ENCODE measurements at places on chromosomes 5 and 9.

- no peak for DNase-seq
These were observed 73.9 kb upstream of the EFNA5 start for GRCh38 chr5:107744418-107745330.

- no peak for DNase-seq
These were observed 52.6 kb upstream of the TNFAIP8 start for GRCh38 chr5:119302916-119303897.

- DNase-seq: no peak
These were observed 301.7 kb downstream of the MARCHF11 start for GRCh38 chr5:15877914-15878313.

DNA sequence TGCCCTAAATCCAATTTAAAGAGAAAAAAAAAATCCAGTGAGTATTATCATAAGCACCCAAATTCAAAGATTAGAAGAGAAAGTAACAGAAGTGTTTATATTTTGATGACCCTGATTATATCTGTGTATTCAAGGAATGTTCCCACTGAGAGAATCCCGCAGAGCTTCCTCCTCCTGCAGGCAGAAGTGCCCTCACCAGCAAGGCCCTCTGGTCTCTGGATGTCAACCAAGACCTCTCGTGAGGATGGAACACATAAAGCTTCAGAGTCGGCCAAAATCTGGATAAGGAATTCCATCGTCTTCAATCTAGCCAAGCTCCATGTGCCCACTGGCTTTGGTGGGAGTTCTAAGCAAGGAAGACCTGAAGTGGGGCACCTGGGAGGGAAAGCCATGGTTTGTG lies 18.1 kb downstream of the PTCH1 start:
- DNase-seq: no peak

DNA sequence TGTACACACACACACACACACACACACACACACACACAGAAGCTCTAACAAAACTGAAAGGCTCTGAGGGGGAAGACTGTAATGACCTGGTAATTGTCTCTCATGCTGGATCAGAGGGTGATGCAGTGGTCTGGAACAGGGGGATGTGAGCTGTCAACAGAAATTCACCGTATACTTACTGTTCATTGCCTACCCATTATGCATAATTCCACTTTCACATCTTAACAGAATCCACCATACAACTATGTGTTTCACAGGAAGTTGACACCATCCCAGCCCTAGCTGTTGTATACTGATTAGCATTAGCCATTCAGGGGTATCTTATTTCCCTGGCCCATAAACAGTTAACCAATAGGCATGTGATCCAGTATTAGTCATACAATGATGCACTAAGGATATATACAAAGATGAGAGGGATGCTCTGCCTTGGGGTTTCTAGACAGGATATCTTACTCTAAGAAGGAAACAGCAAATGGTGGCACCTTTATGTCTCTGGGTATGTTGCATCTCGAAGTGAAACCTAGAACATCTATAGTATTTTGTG lies 396.5 kb upstream of the BRINP1 start:
- DNase-seq: no peak

- DNase-seq: no peak
These were observed 50.9 kb upstream of the CEMIP2 start for GRCh38 chr9:71819115-71819739.

DNA sequence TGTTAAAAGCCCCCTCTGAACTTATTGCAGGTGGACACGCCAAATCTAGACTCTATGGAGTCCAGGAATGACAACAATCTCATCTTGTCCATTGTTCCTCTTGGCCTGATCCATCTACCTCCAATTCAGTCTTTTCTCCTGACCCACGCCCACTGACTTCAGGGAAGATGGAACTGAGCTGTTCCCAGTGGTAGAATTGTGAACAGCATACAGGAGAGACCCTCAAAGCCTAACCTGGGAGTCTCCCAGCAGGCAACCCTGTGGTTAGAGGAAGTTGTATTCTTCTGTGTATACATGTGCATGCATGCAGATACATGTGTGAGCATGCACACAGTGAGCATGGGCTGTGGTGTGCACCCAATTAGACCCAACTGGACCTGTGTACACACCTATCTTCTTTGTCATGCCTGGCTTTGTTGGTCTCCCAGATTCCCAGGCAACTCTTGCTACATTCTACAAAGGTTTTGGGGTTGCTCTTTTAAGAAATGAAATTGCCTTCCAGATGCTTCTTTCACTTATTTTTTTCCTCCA lies 286.0 kb downstream of the ZSWIM6 start:
- no peak for DNase-seq

- DNase-seq: no peak
These were observed 18.0 kb upstream of the TRIM32 start for GRCh38 chr9:116668970-116669695.

- DNase-seq: no peak
These were observed 83.6 kb upstream of the ADAMTSL1 start for GRCh38 chr9:18390393-18390792.

- no peak for DNase-seq
These were observed 161.1 kb downstream of the CSNK1G3 start for GRCh38 chr5:123673107-123673506.

GRCh38 chr5:123785162-123786071 lies 273.4 kb downstream of the CSNK1G3 start:
- DNase-seq: no peak

- DNase-seq: no peak
These were observed 8.0 kb upstream of the CTNNA1 start for GRCh38 chr5:138745268-138745667.

GRCh38 chr9:94868464-94868863 lies 142.0 kb downstream of the AOPEP start:
- no peak for DNase-seq

GRCh38 chr5:170168002-170168401 lies 62.3 kb downstream of the FOXI1 start:
- no peak for DNase-seq

GRCh38 chr5:175181331-175181730 lies 262.7 kb downstream of the DRD1 start:
- DNase-seq: no peak

GRCh38 chr5:63554191-63554590 lies 408.1 kb downstream of the HTR1A start:
- DNase-seq: no peak

DNA sequence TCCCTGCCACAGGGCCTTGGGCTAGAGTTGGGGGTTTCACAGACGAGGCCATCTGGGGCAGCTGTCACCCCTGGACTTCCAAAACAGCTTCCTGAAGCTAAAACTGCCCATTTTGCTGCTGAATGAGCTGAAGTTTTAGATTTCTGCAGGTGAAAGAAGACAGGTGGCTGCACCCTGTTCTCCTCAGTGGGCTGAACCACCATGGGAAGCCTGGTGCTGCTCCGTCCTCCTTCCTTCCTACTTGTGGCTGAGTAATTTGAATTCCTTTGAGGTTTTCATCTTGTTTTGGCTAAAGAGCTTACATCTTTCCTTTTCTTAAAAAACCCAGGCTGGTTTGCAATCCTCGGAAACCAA lies 5.3 kb downstream of the NKD2 start:
- DNase-seq: no peak

- no peak for DNase-seq
These were observed 915 bp downstream of the HSDL2 start for GRCh38 chr9:112380825-112381221.

- DNase-seq: no peak
These were observed 399.4 kb upstream of the NUDT12 start for GRCh38 chr5:103962023-103962422.

DNA sequence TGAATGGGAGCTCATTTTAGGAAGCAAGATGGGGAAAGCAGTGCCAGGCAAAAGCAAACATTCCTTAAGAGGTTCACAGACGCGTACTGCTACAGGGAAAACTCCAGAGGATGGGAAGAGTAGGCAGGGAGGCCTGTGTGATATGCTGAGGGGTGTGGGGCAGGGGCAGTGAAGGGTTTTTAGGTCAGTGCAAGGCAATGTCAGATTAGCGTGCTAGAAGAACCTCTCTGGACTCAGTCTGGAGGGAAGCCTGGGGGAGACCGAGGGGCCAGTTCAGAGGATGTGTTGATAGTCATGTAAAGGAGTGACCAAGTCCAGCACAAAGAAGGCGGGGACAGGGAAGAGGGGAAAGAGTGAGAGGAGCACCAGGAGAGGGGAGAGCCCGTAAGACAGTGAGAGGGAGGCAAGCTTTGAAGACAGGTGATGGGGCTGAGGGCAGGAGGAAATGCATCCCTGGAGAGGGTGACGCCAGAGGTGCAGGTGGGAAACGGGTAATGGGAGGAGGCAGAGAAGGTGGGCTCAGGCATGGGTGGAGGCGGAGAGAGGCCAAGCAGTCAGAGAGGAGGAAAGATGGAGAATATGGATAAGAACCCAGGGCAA lies 134.5 kb downstream of the MTX3 start:
- no peak for DNase-seq

DNA sequence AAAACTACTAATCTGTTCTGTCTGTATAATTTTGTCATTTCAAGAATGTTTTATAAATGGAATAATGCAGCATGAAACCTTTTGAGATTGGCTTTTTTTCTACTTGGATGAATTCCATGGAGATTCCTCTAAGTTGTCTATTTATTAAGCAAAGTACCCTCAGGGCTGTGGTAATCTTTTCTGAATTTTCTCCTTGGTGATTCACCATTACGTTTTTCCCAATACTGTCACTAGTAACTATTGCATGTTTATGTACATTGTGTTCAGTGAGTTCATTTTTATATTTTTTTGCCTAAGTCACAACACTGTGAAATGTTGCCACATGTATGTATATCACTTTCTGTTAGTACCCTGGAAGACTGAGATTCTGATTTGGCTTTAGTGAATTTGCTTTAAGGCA lies 177.0 kb upstream of the GRIN3A start:
- no peak for DNase-seq

- no peak for DNase-seq
These were observed 38.0 kb downstream of the HABP4 start for GRCh38 chr9:96487949-96488348.

DNA sequence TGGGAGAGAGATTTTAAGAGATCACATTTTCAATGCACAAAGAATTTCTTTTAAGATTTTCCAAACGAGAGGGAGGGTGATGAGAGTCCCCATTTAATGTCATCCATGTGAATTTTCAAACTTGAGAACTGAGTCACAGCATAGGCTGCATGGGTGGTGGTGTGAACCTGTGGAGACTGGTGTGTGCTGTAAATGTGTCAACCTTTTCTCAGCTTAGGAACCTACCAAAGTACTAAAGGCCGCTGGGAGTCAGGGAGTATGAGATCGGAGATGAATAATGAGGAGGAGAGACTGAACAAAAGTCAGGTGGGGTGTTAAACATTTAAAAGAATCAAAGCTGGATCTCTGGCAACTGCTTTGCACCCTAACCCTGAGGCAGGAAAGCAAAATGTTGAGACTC lies 7.5 kb downstream of the ALDH1A1 start:
- DNase-seq: no peak

DNA sequence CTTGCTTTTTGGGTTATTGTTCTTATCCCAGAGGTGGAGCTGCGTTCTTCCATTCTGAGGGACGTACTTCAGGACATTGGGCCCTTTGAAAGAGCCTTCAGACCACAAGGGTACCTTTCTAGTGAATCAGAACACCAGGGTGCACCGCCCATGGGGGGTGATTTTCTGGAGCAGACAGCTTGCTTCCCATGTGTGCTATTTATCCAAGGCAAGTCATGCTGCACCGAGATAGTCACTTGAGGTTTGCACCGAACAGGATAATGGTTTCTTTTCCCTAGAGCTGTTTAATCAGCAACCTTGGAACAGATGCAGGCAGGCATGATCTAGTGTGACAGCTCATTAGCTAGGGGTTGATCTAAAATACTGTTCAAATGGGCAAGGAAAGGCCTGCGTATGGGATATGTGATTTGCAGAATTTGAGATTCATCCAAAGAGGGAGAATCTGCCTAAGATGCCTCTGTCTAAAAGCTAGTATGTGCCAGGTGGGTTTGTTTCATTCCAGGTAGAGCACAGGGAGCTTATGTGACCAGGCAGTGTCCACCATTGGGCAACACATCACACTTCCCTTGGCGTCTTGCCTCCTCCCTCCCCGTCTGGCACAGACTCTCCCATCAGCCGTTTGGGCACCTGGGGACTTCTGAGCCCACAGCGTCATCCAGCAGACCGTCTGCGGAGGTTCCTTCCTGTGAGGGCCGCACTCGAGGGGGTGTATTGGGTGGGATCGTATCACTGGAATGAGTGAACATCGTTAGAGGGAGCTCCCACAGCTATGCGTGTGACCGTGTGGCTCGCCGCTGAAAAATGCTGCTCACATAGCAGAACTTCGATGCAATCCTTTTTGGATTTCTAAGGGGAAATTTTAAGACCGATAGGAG lies 23.0 kb downstream of the ABL1 start:
- DNase-seq: no peak

DNA sequence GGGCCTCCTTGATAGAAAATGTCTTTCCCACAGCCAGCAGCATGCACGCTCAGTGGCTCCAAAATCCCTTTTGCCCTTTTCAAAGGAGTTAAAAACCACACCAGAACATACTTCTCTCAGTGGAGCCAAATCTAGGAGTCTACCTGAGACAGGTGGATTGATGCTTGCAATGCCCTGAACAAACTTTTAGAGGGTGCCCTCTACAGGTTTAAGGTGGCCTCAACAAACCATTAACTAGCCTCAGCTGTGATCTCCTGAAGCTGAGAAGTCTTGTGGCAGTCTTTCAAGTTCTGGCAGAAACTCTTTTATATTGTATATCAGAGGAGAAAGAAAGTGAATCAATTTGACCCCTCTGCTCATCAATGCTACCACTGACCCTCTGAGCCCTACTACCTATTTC lies 125.4 kb downstream of the MED27 start:
- DNase-seq: no peak

DNA sequence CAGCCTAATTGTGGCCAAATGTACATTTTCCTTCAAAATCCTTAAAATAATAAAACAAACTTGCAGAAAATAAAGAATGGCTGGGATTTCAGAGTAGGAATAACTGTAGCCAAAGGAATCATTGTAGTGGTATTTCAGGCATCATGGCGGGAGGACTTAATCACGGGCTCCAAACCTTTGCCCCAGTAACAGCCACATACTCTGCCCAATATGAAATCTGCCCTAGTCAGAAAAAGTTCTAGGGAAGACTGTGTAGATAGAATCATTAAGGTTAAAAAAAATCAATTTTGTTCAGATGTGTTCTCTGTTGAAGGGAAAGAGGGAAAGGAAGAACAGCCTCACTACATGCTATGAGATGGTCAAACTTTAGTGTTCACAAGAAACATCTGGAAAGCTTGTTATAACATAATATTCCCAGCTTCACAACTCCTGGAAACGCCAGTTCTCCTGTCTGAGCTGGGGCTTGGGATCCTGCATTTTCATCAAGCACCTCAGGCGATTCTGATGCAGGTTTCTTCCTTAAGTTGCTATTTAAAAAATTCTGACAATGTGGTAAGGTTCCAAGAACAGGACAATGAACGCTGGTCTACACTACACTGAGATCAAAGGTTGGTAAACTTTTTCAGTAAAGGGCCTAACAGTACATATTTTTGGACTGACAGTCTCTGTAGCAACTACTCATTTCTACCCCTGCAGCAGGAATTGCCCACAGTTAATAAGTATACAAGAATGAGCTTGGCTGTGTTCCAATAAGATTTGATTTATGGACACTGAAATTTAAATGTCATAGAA lies 87.9 kb downstream of the CEMIP2 start:
- no peak for DNase-seq

DNA sequence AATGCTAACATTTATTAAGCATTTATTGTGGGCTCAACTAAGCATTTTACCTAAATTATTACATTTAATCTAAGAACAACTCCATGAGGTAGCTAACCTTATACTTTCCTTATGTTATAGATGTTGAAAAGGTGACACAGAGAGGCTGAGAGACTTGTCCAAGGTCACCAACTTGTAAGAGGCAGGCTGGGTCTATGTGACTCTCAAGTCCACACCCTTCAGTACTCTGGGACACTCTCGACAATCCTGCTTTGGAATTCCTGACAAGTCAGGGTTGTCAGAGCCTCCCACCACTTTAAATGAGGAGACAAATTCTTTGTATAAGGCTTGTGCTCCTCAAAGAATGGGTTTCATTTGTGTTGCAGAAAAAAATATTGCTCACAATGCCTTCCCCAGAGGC lies 67.2 kb downstream of the NRG2 start:
- DNase-seq: no peak

Measured in GM19239 (cell line).